Thoracic aorta (tissue), 2 donors: ENCODE measurements at places on chromosomes 7 and 10. TPM values are rescaled to one million over a fixed set of nuclear protein-coding genes. Genes with fewer than 3 reads are reported as not detected.

- no peaks in the 10 kb centered on the region for H3K27me3 ChIP-seq
- no peak overlapping the region for H3K4me3 ChIP-seq
- H3K27ac ChIP-seq: no peak overlapping the region
- H3K4me1 ChIP-seq: no peaks in the 10 kb centered on the region
- DNase-seq: no peak
Measured at GRCh38 chr7:142571581-142571980, 177.7 kb upstream of the PRSS1 start.

- H3K27me3 ChIP-seq: no peaks in the 10 kb centered on the region
- H3K4me3 ChIP-seq: no peak overlapping the region
Measured at GRCh38 chr10:69516316-69516715, 56.9 kb downstream of the NEUROG3 start.

DNA sequence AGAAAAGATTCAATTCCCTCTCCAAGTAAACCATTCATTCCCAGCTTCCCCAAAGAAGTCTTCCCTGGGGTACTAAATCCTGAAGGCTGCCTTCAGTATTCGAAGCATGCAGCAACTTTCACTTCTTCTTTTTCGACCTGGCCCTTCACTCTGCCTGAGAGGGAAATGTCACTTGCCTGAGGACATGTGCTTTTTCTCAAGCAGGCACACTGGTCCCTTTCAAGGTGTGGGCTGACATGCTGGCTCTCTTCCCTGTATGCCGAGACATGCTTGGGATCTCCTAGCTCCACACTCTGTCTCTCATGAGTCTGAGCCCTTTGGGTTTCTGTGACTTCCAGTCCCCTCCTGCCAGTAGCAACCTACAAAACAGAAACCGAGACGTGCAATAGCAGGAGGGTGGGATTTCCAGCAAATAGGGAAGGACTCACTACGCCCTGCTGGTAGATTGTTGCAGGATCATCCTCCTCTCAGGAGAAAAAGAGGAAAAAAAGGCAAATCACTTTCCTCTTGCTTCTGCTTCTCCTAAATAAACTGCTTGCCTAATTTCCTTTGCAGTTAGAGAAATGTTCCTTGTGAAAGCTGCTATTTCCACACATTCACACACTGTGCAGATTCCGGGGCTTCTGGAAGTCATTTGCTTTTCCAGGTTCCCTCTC lies 33.5 kb downstream of the FIGNL1 start:
- H3K27ac ChIP-seq: no peak overlapping the region
- no peaks in the 10 kb centered on the region for H3K27me3 ChIP-seq
- no peaks in the 10 kb centered on the region for H3K4me1 ChIP-seq
- H3K36me3 ChIP-seq: no peaks in the 10 kb centered on the region

Gene HACD1
- total RNA-seq: 109 TPM

Gene SYT15B
- 5.3 TPM for total RNA-seq

Gene LIPM
- not detected for total RNA-seq

DNA sequence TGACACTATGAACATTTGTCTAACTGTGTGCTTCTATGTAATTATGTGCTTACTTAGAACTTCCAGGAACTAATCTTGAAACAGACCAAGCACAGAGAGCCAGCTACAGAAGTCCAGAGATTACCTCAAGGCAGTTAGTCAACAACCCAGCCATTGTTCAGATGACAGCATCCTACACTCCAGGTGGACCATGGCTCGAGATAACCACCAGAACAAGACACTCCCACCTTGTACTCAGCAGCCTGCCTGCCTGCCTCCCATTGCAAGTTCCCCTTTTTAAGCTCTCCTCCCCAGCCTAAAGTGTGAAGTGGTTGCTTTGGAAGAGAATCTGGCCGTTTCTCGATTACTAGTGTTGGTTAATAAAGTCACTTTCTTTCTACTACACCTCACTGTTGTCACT lies 1080.6 kb upstream of the LRRN3 start:
- no peak overlapping the region for H3K27ac ChIP-seq
- no peaks in the 10 kb centered on the region for H3K4me1 ChIP-seq
- H3K27me3 ChIP-seq: no peaks in the 10 kb centered on the region
- H3K4me3 ChIP-seq: no peak overlapping the region
- no peaks in the 10 kb centered on the region for H3K36me3 ChIP-seq
- DNase-seq: no peak

DNA sequence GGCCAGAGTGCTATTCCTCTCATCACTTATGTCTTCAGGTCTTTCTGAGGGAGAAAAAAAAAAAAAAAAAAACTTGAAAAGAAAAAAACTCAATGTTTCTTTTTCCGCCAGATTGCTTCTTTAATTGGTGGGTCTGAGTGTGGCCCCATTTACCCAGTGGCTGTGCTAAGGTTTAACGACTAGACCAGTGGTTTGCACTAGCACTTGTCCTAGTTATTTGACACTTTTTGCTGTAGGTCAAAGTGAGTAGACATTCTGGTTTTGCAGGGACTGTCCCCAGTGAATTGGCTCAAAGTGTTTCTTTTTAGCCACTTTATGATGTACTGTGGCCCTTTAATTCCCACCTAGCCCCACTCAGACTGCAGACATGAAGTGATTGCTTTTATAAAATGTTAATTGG lies 273.3 kb downstream of the PTEN start:
- no peak overlapping the region for H3K27ac ChIP-seq
- H3K4me1 ChIP-seq: no peaks in the 10 kb centered on the region
- no peak for DNase-seq
- no peaks in the 10 kb centered on the region for H3K27me3 ChIP-seq
